ENCODE measurements at places on chromosomes 6 and 20.

DNA sequence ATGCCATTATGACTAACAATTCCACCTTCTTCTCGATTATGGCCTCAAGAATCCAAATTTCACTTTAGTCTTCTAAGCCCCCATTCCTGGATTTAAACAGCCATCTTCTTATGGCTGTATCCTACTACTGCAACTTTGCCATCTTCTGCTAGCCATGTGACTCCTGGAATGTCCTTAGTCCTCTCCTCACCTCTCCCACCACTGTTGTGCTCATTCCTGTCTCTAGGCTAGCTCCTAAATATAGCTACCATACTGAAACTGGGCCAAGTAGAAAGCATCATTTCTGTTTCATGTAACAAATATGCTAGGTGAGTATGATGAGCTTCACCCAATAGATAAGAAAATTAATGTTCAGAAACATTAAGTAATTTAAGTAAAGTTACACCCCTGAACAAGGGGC lies 313.1 kb downstream of the CLVS2 start:
- no peak for DNase-seq

DNA sequence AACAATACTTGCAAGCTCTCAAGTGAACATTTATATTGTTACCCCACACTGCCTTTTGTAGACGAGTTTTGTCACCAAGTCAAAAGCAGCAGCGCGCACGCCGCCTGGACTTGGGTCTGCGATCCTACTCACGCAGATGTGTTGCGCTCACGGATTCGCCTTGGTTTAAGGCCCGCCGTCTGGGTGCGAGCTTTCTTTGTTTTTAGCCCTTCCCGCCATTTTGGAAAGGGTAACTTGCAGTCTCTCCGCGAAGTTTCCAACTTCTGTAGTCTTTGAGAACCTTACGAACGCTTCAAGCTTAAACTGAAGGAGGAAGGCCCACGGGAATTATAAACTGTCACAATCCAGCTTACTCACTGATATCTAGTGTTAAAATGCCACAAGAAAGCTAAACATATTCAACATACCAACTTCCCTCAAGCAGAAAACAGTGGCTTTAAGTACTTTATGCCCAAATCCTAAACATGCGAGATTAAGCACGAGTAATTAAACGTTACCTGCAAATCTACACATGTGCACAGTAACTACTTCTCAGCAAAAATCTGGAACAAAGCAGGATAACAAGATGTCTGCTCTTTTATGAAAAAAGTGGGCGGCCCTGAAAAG lies 80.4 kb upstream of the BTN3A2 start:
- no peak for DNase-seq

DNA sequence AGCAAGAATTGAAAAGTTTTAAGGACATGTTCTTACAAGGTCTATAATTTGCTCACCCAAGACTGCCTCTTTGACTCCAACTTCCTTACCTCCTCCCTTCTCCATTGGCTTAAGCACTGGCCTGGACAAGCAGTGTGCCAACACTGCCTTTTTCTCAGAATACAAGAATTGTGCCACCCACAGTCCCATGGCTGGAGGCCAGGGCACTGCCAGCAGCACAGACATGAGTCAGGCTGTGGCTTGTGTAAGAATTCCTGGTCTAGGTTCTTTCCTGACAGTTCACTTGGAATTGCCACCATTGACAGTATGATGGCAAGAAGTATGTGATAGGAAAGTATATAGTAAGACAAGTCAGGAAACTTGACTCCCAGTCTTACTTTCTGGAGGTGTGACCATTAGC lies 202.7 kb upstream of the MARCKS start:
- DNase-seq: peak; percentile 25

GRCh38 chr6:150656156-150656555 lies 56.5 kb downstream of the PLEKHG1 start:
- DNase-seq: no peak

GRCh38 chr6:14397518-14397901 lies 279.9 kb downstream of the CD83 start:
- DNase-seq: no peak

- peak; percentile 14 for DNase-seq
Observed at GRCh38 chr6:140879946-140880345, 1252.8 kb upstream of the GJE1 start.

GRCh38 chr20:36606158-36607066 lies 833 bp downstream of the RAB5IF start:
- no peak for DNase-seq

DNA sequence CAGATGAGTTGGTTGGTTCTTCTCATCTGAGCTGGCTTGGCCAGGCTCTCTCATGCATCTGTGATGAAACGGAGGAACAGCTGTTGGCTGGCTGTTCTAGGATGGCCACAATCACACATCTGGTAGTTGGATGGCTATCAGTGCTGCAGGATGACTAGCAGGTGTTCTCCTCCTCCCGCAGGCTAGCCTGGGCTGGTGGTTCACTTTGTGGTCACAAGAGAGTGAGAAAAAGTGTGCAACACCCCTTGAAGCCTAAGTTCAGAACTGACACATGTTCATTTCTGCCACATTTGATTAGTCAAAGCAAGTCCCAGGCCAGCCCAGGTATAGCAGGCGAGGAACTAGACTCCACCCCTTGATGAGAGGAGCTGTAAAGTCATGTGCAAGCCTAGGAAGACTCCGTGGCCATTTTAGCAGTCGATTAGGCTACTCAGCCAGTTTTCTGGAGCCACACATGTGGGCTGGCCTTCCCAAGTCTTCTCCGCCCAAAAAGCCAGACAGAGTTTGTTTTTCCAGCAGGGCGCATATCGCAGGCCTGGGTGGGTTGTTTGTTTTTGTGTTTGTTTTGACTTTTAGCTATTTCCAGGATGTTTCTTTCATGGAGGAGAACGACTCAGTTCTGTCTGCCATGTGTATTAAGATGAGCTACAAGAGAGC lies 120.8 kb downstream of the ISM1 start:
- DNase-seq: no peak

DNA sequence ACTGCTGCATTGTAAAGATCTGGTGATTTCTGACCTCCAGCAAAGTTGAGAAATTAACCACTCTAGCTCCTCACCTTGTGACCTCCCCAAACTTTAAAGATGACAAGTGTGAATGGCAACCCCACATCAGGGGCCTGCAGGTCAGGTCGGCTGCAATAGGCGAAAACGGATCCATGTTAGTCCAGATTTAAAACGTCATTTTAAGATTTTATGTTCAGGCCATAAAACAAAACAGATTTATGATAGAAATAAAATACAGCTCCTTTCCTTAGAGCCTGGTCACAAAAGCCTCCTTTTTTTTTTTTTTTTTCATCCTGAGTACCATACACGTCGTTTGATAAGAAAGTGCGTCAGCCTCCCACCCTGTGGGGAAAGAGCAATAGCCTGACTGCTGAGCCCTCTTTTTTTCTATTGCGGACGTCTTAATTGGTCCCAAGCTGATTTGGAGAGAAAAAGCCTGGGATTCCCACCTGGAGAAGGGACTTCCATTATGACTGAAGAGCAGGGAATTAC lies 519.2 kb upstream of the NOX3 start:
- no peak for DNase-seq

DNA sequence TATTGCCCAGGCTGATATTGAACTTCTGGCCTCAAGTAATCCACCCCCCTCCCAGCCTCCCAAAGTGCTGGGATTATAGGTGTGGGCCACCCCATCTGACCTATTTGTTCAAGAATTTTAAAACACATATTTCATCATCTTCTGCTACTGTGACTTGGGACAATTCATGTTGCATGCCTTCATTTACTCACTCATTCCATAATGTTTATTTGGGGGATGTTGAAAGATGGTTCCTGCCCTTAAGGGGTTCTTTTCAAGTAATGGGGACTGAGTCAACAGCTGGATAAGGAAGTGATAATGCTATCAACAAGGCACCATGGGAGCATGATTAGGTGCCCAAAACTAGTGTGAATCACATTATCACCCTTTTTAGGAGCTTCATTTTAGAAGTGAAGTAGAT lies 62.0 kb downstream of the CRYBG1 start:
- DNase-seq: no peak

DNA sequence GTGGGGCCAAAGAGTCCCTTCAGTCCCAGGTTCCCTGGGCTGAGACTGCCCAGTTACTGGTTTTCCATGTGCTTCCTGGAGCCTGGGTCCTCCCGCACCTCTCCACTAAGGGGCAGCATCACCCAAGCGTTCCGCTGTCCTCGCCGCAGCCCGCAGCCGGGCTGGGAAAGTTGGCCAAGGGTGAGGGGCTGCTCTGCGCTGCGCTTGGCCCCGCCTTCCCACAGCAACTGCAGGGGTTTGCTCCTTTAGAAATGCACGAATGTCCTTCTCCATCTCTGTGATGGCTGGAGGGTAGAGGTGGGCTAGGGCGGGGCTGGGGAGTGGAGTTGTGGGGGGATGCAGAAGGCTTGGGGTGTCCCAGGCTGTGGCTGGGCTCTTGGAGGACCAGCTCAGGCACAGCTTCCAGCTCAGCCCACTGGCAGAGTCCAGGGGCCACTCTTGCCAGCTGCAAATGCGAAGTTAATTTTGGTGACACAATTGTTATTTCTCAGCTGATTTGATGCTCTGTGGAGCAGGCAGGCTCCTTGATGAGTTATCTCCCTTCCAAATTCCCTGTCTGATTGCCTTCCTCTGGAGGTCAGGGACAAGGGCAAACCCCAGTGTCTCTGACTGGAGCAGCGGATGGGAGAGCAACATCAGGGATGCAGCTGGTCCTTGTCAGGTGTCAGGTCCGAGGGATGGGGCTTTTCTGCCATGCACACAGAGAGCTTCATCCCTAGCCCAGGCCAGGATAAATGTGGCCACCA lies 63.2 kb downstream of the NOL4L start:
- peak; percentile 7 for DNase-seq

All from NCI-H446 treated with DMSO at 0.1 percent for 48 hours (cell line).